Upper lobe of right lung (tissue), 1 donor: ENCODE measurements at places on chromosomes 12 and 14.
A peak's percentile ranks its signal among the peaks of the same experiment; 100 is the strongest.

DNA sequence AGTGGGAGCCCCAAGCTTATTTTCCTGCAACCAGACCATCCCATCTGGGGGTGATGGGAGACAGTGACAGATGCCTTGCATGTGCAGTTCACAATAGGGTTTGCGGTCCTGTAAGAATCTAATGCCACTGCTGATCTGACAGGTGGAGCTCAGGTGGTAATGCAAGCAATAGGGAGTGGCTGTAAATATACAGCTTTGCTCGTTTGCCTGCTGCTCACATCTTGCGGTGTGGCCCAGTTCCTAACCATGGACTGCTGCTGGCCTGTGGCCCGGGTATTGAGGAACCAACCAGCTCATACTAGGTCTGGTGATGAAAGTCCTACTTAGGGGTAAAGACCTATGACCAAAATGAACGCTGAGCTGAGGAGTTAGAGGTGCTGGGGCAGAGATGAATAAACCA lies 36.1 kb upstream of the CCDC88C start:
- peaks cover 38% of the 10 kb centered on the region for H3K36me3 ChIP-seq
- DNase-seq, result no peak
- no peaks in the 10 kb centered on the region for H3K27me3 ChIP-seq
- no peak overlapping the region for H3K4me3 ChIP-seq

DNA sequence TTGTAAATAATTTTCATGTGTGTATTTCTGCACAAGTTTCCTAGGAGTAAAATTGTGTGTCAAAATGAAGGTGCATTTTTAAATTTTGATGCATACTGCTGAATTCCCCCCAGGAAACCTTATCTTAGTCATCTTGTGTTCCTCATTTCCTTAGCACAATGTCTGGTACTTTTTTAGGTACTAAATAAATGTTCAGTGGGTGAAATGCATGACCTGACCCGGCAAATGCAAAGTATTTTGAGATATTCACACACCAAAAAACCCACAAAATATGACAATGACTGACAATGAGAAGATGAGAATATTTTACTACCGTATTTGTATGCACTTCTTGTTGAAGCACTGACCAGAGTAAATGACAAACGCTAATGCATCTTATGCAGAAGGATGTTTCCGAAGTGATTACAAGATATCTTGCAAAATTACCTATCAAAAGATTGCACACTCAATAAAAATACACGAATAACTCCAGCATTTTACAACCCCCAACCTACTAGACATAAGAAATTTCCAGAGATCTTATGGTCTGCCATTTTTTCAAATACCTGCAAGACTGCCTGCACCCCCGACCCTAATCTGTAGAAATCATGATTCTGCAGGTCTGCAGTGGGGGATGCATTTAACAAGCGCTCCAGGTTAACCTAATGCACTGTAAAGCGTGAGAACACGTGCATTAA lies 895 bp upstream of the PRKAB1 start:
- peak overlapping the region; percentile 88 for H3K4me3 ChIP-seq
- H3K4me1 ChIP-seq, result peaks cover 37% of the 10 kb centered on the region
- H3K27ac ChIP-seq, result peak overlapping the region; percentile 96
- no peak for DNase-seq
- no peaks in the 10 kb centered on the region for H3K27me3 ChIP-seq

DNA sequence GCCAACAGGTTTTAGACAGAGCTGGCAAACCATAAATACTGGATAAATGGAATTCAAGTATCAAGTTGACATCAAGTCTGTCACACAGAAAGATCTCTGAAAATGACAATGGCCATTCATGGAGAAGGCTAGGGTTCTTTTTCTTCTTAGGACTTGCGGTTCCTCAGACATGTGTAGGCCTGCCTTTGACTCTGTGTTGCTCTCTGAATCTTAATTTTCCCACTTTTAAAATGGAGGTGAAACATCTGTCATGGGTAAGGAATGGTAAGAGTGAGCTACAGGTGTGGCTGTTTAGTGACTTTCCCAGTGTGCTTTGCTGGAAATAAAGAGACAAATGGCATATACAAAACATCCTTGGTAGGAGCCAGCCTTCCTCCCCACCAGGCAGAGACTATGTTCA lies 79.2 kb downstream of the PTCSC3 start:
- no peaks in the 10 kb centered on the region for H3K27me3 ChIP-seq
- H3K4me3 ChIP-seq, result no peak overlapping the region
- no peaks in the 10 kb centered on the region for H3K4me1 ChIP-seq
- H3K27ac ChIP-seq, result no peak overlapping the region
- no peak for DNase-seq

GRCh38 chr12:79360286-79360685 lies 330.5 kb downstream of the PAWR start:
- no peaks in the 10 kb centered on the region for H3K36me3 ChIP-seq
- no peak overlapping the region for H3K27ac ChIP-seq
- no peaks in the 10 kb centered on the region for H3K27me3 ChIP-seq
- no peak overlapping the region for H3K4me3 ChIP-seq

GRCh38 chr14:58607131-58607951 lies 30.4 kb upstream of the DACT1 start:
- H3K27ac ChIP-seq, result no peak overlapping the region
- H3K4me1 ChIP-seq, result no peaks in the 10 kb centered on the region
- no peaks in the 10 kb centered on the region for H3K27me3 ChIP-seq

GRCh38 chr12:54588110-54588889 lies at the start of gene PPP1R1A:
TSS of gene PPP1R1A (minus strand) at chr12:54588659. CDS start at chr12:54588488, 171 bp downstream.
- peaks cover 6% of the 10 kb centered on the region for H3K4me1 ChIP-seq
- H3K36me3 ChIP-seq, result no peaks in the 10 kb centered on the region
- peaks cover 49% of the 10 kb centered on the region for H3K27me3 ChIP-seq

GRCh38 chr12:130581782-130582181 lies 134.3 kb downstream of the RIMBP2 start:
- H3K36me3 ChIP-seq, result no peaks in the 10 kb centered on the region
- H3K4me1 ChIP-seq, result no peaks in the 10 kb centered on the region
- DNase-seq, result no peak
- no peak overlapping the region for H3K27ac ChIP-seq

- no peak overlapping the region for H3K4me3 ChIP-seq
- H3K4me1 ChIP-seq, result no peaks in the 10 kb centered on the region
- H3K27me3 ChIP-seq, result no peaks in the 10 kb centered on the region
- no peak for DNase-seq
- no peak overlapping the region for H3K27ac ChIP-seq
Observed at GRCh38 chr12:13580206-13580605, 383.7 kb downstream of the EMP1 start.

DNA sequence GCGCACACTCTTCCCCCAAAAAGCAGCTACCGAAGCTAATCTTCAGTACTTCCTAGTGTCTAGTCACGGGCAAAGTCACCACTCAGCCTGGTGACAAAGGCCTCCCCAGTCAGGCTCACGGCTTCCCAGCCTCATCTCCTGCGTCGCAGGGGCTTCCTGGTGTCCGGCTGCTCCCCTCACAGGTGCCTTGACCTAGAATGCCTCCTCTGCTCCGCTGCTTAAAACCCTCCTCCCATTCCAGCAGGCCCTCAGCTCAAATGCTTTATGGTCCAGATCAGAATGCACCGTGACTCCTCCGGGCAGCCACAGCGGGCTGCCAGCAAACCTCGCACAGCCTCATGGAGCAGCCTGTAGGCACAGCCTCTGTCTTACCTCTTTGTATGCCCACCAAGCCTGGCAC lies 53.1 kb downstream of the PRIMA1 start:
- H3K4me1 ChIP-seq, result no peaks in the 10 kb centered on the region
- H3K27ac ChIP-seq, result no peak overlapping the region
- no peaks in the 10 kb centered on the region for H3K27me3 ChIP-seq
- no peak overlapping the region for H3K4me3 ChIP-seq

- no peaks in the 10 kb centered on the region for H3K27me3 ChIP-seq
- no peak overlapping the region for H3K4me3 ChIP-seq
- no peaks in the 10 kb centered on the region for H3K36me3 ChIP-seq
- no peak overlapping the region for H3K27ac ChIP-seq
- no peaks in the 10 kb centered on the region for H3K4me1 ChIP-seq
Observed at GRCh38 chr12:63420206-63420644, 248.1 kb downstream of the DPY19L2 start.

DNA sequence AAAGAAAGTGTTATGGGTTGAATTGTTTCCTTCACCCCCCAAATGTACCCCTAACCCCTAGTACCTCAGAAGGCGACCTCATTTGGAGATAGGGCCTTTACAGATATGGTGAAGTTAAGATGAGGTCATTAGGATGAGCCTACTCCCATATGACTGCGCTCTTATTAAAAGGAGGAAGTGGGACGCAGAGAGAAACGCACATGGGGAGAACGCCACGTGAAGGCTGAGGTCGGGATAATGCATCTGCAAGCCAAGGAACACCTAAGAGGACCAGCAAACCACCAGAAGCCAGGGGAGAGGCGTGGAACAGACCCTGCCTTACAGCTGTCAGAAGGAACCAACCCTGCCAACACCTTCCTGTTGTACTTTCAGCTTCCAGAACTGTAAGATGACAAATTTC lies 1.7 kb upstream of the NRIP2 start:
- H3K27ac ChIP-seq, result no peak overlapping the region
- no peak overlapping the region for H3K4me3 ChIP-seq
- no peaks in the 10 kb centered on the region for H3K27me3 ChIP-seq
- DNase-seq, result no peak

DNA sequence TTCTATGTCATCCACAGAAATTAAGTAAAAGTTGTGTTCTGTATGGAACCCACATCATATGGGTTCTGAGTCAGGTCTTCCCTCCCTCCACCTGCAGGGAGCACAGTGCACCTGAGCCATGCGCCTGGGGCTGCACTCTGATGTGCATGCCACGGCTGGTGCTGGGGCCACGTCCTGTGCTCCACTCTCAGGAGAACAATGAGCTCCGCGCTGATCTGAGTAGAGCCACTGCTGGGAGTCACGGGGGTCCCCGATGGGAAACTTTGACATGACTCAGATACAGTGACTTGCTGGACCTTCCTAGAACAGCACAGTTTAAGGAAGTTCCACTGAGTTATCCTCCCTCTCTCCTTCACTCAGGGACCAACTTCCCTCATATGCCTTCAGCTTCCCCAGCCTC lies 683.4 kb downstream of the TMEM121 start:
- DNase-seq, result no peak
- no peak overlapping the region for H3K27ac ChIP-seq
- no peak overlapping the region for H3K4me3 ChIP-seq

DNA sequence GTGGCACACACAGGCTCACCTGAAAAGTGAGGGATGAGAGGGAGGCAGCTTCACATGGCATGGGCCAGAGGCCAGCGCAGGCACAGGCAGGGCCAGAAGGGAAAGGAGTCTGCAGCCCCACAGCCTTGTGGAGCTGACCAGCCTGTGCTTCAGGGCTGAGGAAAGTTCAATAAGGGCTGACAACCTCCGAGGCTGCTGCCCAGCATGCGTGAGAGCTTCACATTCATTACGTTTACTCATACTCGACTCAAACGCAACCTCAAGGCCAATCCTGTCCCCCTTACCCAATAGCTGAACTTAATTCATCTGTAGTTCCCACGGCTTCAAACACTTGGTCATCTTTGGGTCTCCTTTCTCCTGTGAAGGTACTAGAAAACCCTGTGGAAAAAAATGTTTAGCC lies 4.8 kb downstream of the MMAB start:
- no peaks in the 10 kb centered on the region for H3K4me1 ChIP-seq
- no peak overlapping the region for H3K4me3 ChIP-seq
- DNase-seq, result no peak
- H3K27me3 ChIP-seq, result no peaks in the 10 kb centered on the region

DNA sequence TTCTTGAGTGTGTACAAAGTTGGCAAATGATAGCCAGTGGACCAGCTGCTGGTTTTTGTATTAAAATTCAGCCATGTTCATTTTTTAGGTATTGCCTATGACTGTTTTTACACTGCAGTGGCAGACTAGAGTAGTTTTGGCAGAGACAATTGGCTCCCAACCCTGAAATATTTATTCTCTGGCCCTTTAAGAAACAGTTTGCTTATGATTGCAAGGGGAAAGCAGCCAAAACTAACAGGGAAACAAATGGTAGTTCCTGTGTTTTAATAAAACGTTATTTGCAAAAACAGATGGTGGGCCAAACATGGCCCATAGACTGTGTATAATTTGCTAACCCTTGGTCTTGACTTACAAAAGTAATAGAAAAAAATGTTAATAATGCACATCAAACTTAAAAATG lies 110.2 kb downstream of the ALX1 start:
- H3K27ac ChIP-seq, result no peak overlapping the region
- no peaks in the 10 kb centered on the region for H3K4me1 ChIP-seq
- H3K27me3 ChIP-seq, result peaks cover 5% of the 10 kb centered on the region
- no peak for DNase-seq

- H3K27ac ChIP-seq, result no peak overlapping the region
- peaks cover 91% of the 10 kb centered on the region for H3K36me3 ChIP-seq
- H3K4me1 ChIP-seq, result no peaks in the 10 kb centered on the region
- H3K27me3 ChIP-seq, result no peaks in the 10 kb centered on the region
- DNase-seq, result peak; percentile 48
Observed at GRCh38 chr12:132053338-132054330, 90.5 kb downstream of the DDX51 start.

GRCh38 chr14:24231263-24232120 lies 675 bp downstream of the NEDD8 start:
- no peak for DNase-seq
- peak overlapping the region; percentile 91 for H3K27ac ChIP-seq
- H3K4me1 ChIP-seq, result peaks cover 25% of the 10 kb centered on the region

DNA sequence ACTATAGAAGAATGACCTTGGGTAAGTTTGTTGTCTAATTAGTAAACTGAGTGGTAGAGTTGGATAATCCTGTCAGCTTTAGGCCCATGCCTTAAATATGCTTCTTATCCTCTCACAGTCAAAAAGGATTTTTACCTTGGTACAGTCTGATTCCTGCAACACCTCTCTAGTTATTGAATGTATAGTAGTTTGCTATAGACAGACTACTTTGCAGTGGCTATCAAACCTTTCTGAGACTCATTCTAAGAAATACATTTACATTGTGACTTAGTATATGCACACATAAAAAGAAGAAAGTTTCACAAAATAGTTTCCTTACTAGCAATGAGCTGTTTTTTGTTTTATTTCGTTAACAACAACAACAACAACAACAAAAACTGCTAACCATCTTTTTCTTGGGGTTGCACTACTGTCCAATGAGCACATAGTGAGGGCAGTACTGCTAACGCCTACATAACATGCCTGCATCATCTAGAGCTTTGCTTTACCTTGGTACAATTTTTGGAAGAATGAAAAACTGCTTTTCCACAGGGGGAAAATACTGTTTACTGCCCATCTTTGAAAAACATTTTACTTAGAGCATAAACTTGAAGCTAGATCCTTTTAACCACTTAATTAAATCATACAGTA lies 28.5 kb downstream of the WNK1 start:
- no peak overlapping the region for H3K4me3 ChIP-seq
- H3K36me3 ChIP-seq, result no peaks in the 10 kb centered on the region
- DNase-seq, result no peak
- H3K27me3 ChIP-seq, result no peaks in the 10 kb centered on the region
- peaks cover 36% of the 10 kb centered on the region for H3K4me1 ChIP-seq

DNA sequence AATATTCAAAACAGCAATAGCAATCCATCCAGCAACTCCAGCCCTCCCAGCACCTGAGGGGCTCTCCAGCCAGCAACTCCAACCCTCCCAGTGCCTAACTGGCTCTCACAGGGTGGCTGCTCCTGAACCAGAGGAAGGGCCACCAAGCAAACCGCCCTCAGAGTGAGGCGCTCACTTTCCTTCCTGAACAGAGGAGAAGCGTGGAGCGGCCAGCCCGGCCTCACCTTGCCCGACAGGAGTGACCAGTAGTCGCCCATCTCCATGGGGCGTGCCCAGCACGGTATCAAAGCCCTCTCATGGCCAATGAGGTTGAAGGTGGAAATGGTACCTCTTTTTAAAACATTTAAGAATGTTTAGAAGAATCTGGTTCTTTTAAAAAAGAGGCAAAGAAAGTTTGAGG lies 27.4 kb downstream of the CDC42BPB start:
- DNase-seq, result no peak
- peaks cover 7% of the 10 kb centered on the region for H3K4me1 ChIP-seq
- no peaks in the 10 kb centered on the region for H3K36me3 ChIP-seq
- H3K4me3 ChIP-seq, result no peak overlapping the region
